Activated T-helper 1 cell treated with anti-CD3 and anti-CD28 coated beads, Interleukin-2, amount 50 U/mL, for 16 hours (primary cell): ENCODE measurements at places on chromosomes 16 and 17.

- DNase-seq: no peak
Measured at GRCh38 chr17:1040216-1040600, 43.3 kb downstream of the TIMM22 start.

- DNase-seq: no peak
Measured at GRCh38 chr16:85334718-85335583, 222.7 kb upstream of the CIBAR2 start.

DNA sequence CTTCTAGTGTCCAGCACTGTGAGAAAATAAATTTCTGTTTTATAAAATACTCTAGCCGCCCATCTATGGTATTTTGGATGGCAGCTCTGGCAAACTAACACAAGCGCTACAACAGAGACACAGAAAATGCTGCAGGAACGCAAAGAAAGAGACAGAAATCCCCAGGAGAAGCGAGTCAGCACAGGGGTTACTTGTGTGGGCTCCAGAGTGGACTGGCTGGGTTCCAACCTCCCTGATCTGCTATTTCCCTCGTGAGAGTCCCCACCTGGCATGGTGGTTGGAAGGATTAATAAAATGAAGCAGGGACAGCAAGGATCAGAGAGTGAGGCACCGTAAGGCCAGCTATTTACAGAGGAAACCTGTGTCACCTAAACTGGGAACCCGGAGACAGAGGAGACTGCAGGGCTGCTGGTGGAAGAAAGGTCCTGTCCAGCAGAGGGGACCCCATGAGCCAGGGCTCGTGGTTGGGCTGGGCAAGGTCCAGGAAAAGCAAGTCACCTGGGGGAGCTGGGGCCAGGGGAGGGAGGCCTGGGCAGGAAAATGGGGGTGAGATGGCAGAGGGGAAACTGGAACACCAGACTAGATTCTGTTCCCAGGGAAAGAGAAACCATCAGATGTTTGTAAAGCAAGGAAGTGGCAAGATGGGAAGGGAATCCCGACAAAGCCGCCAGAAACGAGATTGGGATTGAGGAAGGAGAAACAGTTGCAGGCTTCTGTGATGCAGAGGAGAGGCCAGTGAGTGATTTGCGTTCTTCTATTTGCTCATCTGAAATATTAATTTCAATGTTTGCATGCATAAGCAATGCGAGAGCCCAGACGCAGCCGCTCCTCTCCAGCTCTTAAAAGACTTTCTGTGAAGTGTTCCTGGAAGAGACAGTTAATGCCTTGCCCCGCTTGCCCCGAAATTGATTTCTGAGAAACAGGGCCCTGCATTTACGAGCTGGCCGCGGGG, 63.0 kb upstream of the TEKT3 start:
- DNase-seq: no peak

- no peak for DNase-seq
Measured at GRCh38 chr17:6510321-6510977, 45.9 kb downstream of the PITPNM3 start.

GRCh38 chr17:74480290-74480689, 13.9 kb downstream of the CD300A start:
- no peak for DNase-seq

DNA sequence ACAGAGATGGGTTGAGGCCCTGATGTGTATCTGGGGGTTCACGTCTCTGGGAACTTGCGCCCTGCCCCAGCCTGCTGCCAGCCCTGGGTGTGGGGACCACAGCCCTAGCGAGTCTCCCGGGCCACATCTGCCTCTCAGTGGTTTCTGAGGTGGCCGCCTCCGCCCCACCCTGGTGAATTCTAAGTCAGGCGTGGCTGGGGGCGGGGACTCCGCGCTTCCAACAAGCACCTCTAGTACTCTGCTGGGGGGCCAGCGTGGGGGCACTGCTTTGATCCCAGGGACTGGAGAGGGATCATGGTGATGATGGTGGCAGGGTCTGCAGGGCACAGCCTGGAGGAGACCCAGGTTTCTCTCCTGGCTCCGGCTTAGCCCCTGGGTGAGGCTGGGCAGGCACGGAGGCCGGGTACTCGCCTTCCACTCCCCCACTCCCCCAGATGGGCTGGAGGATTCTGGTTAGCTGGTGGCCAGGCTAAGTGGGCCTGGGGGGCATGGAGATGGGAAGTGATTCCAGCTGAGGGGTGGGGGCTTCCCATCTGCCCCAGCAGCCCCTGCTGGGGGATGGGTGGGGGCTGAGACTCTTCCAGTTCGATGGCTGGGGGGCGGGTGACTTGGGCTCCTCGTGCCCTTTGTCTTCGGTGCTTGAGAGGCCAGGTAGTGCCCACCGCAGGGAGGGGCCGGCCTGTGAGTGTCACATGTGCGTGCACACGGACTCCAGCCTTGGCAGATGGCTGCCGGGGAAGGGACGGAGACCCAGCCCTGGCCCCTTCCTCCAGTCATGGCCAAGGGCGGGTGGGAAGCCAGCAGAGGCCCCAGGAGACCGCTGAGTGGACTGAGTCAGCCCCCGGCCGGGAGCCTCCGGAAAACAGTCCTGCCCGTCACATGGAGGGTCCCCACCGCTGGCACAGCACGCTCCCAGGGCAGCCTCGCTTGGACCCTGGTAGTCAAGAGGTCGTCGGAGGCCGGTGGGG, 3.9 kb downstream of the GLIS2 start:
- no peak for DNase-seq

- DNase-seq: no peak
Measured at GRCh38 chr16:2498531-2499253, 15.1 kb upstream of the ATP6V0C start.

DNA sequence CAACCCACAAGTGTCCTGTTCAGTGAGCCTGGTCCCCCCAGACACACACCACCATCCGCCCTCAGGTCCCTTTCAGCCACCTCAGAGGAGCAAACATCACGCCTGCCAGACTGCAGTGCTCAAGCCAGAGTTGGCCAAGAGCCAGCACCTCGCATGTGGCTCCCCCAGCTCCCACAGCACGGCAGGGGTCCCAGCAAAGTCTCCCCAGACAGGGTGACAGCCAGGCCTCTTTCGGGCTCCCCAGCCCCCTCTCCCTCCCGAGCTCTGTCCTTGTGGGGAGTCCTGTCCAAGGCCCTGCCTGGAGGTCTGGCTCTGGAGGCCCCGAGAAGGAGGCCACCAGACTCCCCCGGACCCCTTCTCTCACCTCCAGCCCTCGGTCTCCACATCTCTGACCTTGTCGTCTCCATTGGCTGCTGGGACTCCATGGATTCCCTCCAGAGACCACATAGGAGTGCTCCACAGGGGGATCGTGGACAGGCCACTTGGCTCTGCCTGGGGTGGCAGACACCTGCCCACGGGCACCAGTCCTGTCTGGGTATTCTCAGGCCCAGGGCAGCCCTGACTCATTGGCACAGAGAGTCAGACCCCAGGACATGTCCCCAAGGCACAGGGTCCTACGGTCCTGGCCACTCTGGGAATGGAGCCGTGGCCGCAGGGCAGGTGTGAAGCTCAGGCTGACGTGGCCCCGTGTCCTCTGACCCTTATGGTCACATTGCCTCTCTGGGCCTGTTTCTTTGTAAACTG, 1.8 kb upstream of the MYADML2 start:
- DNase-seq: no peak

- DNase-seq: no peak
Measured at GRCh38 chr17:45775148-45775547, 9.0 kb upstream of the CRHR1 start.

- DNase-seq: no peak
Measured at GRCh38 chr17:77746393-77746792, 212.1 kb upstream of the TNRC6C start.

DNA sequence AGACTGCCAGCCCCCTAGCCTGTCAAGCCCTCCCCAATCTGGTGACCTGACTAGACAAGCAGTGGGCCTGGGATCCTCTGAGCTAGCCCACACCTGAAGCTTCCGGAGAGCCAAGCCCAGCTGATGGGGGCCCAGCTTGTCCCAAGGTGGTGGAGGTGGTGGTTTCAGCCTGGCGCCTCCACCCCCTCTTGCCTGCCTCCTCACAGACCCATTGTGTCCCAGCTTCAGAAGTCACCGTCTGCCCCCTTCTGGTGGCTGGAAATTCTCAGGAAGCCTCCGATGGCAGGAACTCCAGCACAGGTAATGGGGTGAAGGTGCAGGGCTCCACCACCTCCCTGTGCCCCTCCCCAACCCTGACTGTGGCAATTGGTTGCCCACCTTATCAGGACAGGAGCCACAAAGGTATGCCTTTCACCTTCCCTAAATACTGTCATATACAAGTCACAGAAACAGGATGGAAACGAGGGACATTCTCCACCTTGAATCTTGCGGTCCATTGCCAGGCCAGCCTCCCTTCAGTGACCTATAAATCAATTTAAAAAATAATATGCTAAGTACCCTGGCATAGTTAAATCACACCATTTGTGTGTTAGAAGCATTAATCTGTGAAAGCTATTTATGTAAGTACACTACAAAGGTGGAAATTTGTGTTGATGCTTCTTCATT, 66.0 kb upstream of the ZNF423 start:
- no peak for DNase-seq

DNA sequence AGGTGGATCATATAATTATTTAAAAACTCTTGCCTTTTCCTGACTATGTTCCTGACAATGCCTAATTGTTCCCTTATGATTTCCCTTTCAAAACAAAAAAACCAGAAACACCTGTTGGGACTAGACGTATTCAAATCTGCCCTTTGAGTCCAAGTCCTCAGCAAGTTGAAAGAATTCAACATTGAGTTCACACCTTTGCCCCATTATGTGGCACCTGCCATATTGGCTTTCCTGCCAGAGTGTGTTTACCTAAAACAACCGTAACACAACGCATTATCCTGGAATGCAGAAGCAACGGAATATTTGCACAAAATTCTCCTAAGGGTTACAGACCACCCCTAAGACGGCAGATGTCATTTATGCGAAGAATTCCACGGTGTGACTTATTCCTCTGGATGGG, 105.9 kb downstream of the ZFHX3 start:
- no peak for DNase-seq

DNA sequence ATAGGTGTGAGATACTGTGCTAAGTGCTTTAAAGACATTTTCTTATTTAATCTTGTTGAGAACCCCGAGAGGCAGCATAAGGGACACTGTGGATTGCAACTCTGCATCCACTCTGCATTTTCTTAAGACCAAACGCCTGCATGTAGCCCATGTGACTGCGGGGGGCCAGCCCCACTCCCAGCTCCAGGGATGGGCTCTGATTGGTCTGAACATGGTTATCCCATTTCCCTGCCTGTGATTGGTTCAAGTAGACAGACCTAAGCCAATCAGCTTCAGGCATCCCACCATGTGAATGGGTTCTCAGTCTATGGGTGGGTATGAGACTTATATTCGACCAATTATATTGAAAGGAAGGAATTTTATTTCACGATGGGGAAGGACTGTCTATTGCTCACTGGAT, 33.2 kb upstream of the USP7 start:
- DNase-seq: no peak

DNA sequence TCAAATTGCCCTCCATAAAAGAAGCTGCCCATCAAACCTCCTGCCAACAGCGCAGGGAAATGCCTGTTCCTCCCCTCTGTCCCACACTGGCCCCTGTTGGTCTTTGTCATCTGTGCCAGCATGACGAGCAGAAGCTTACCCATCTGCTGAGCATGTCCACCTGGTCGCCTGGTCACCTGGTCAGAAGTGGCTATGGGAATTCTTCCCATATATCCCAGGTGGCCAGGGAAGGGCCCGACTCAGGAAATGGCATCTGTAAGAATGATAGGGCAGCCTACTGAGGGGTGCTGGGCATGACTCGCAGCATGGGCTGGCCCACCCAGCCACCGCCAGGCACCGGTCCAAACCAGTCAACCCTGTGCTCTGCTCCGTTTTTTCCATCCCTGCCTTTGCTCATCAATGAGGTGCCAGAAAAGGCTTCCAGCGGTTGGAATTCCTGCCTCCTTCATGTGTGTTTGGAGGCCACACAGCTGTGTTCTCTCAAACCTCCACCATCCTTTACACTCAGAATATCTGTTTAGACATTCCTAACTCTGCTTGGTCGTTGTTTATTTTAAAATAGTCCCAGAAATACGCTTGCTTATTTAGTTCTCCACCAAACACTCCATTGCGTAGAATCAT, 145.2 kb downstream of the CLEC16A start:
- DNase-seq: no peak

DNA sequence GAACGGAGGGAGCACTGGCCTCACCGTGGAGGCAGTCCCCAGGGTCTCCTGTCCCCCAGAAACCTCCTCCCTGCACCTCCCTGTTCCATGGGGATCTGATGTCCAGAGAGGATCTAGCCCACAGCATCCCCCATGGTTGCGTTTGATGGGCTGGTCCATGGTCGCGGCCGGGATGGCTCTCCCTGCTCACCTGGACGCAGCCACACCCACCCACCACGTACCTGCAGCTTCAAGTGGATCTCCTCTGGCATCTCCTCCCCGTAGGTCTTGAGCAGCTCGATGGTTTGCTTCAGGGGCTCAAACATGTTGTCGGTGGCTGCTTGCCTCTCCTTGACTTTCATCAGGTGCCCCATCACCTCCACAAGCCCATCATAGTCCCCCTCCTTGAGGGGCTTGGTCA, 47.9 kb downstream of the DNAH17 start:
- DNase-seq: no peak

DNA sequence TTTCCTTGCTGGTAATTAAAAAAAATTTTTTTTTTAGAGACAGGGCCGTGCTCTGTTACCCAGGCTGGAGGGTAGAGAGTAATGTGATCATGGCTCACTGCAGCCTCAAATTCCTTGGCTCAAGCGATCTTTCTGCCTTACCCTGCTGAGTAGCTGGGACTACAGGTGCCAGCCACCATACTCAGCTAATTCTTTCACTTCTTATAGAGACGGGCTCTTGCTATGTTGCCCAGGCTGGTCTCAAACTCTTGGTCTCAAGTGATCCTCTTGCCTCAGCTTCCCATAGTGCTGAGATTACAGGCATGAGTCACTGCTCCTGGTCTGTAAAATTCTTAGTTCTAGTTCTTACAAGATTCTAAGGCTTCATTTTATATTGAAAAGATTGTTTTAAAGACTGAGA, 11.1 kb downstream of the SMIM36 start:
- DNase-seq: no peak

- no peak for DNase-seq
Measured at GRCh38 chr16:53949715-53950410, 245.9 kb downstream of the FTO start.

- DNase-seq: no peak
Measured at GRCh38 chr16:50360779-50361178, 8.0 kb downstream of the BRD7 start.

DNA sequence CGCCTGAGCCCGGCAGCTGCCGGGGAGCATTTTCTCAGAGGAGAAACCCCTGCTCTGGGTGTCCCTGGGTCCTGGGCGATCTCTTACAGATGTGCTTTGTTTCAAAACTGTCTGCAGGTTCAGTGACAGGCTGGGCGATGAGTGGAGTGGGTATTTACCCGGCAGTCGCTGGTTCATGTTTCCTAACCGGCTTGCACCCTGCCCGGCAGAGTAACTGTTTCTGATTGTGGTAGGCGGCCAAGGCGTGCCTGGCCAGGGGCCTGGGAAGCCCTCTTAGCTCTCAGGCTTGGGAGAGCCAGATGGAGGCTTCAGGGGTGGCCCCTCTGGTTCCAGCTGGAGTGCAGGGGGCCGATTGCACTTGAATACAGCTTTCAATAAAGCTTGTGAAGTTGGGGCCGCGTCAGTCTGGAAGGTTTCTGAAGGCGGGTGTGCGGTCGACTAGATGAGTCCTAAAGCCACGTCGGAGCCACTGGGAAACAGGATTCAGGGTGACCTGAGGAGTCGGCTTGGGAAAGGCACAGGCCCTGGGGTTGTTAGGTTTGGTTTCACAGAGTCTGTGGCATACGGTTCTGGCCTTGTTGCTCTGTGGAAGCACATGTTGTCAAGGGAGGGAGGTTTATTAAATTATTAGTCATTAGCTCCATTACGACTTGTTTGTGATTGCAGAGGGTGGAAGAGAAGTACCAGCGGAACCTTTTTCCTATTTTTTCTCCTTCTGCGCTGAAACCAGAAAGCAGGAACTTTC, 1.4 kb downstream of the BAIAP2 start:
- no peak for DNase-seq
